ENCODE measurements at places on chromosomes 11 and 22. TPM values are rescaled to one million over a fixed set of nuclear protein-coding genes. Genes with fewer than 3 reads are reported as not detected.

The GLYATL2 gene
- 0.97 TPM for total RNA-seq

The ZBTB3 gene
- 13.4 TPM for total RNA-seq

- no peak for DNase-seq
Measured at GRCh38 chr11:36139767-36140166, 149.5 kb downstream of the COMMD9 start.

- no peak for DNase-seq
Measured at GRCh38 chr11:31873124-31873523, 62.0 kb upstream of the PAX6 start.

The SORL1 gene
- total RNA-seq = under 0.01 TPM

The NEFH gene
- 0.32 TPM for total RNA-seq

GRCh38 chr11:66181632-66182315 lies 86.7 kb upstream of the RAB1B start:
- DNase-seq = no peak

The RBMXL2 gene
- total RNA-seq = not detected

The BEST1 gene
- total RNA-seq = 3.2 TPM

- DNase-seq = peak; percentile 5
Measured at GRCh38 chr11:99687320-99687719, 666.6 kb downstream of the CNTN5 start.

The OR4C46 gene
- total RNA-seq = not detected

The APOL4 gene
- not detected for total RNA-seq

GRCh38 chr11:8917157-8917825 lies 6.3 kb downstream of the AKIP1 start:
- peak; percentile 87 for DNase-seq

The OR4D6 gene
- total RNA-seq = not detected

GRCh38 chr11:119236891-119237290 lies 30.8 kb downstream of the CBL start:
- DNase-seq = peak; percentile 55

The SHANK3 gene
- total RNA-seq = 0.86 TPM

The TBRG1 gene
- total RNA-seq = 24.2 TPM

DNA sequence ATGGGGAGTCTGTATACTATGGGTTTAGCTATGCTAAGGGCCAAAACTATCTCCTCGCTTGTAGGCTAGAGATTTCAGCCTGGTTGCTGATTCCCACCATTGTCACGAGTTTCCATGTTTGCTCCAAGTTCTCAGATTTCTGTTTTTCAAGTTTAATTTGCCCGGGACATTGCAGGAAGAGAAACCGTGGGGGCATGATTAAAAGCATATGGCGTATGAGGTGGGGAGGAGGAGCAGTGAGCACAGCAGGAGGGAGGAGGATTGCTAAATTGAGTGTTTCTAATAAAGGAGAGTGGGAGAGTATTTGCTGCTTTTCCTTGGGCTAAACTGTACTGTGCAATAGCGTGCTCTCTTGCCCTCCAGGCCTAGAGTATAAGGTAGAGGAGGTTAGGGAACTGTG lies 558.4 kb downstream of the METTL15 start:
- peak; percentile 42 for DNase-seq

- no peak for DNase-seq
Measured at GRCh38 chr11:87368858-87369480, 331.2 kb downstream of the TMEM135 start.

DNA sequence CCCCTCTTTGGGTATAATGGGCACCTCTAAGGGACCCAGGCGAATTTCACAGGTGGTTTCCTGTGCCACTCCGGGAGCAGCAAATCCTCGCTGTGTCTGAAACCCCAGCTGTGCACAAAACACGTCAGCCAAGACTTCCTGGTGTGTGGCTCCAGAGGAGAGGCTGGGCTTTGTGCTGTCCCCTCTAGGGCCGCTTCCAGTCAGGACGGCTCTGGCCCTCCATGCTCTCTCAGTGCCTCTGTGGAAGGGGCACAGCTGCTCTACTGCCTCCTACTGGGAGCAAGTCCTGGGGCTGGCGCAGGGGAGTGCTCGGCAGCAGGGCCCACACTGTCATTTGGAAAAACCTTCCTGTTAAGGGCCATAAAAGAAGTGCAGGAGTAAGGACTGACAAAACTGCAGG lies 23.7 kb upstream of the ARFGAP3 start:
- DNase-seq = no peak

The MMP3 gene
- 39.7 TPM for total RNA-seq

GRCh38 chr11:43567396-43567975 lies 113.1 kb upstream of the HSD17B12 start:
- peak; percentile 50 for DNase-seq

- DNase-seq = no peak
Measured at GRCh38 chr22:28911304-28911690, 27.9 kb downstream of the ZNRF3 start.

The CHORDC1 gene
- total RNA-seq = 43.2 TPM

- DNase-seq = no peak
Measured at GRCh38 chr11:113685654-113686359, 20.3 kb downstream of the TMPRSS5 start.

DNA sequence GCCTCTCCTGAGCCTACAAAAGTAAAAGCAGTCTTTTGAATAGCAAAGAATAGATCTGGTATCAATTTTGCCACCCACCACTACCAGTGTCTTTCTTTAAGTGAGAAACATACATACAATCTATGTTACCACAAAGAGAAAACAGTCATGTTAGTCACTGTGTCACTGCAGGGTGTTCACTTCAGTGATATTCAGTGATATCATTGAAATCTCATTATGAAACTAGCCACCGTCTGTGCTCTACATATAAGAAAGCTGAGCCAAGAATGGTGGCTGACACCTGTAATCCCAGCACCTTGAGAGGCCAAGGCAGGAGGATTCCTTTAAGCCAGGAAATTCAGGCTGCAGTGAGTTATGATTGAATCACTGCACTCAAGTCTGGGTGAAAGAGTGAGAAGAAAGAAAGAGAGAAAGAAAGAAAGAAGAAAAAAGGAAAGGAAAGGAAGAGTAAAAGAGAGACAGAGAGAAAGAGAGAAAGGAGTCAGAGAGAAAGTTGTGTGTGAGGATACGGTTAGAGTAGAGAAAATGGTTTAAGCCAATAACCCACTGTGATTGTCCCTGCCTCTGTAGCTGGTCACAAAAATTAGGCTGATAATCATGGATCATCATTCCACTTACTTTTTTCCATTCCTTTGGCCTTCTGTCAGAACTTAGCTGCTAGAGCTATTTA lies 847.1 kb downstream of the FAM181B start:
- DNase-seq = no peak

GRCh38 chr22:35116817-35117216 lies 50.9 kb downstream of the ISX start:
- no peak for DNase-seq

GRCh38 chr11:650482-650881 lies 13.4 kb downstream of the DRD4 start:
- no peak for DNase-seq

The CARNS1 gene
- not detected for total RNA-seq

The HPX gene
- total RNA-seq = under 0.01 TPM

The SLC22A8 gene
- not detected for total RNA-seq

The RFPL2 gene
- total RNA-seq = not detected

DNA sequence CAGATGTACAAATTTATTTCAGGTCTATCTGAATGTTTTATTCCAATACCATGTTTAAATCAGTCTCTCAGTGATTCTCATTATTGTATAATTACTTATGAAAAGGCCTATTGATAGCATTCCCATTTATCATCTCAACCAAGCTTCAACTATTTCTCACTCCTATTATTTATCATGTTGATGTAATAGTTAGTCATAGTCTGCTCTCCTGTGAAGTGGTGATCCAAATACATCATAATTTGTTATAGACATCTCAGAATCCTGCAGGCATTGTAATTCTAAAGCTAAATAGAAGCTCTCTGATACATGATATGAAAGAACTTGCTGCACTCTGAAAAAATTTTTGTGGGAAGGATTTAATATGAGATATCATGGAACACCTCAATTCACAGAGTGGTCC lies 21.8 kb upstream of the OR8G1 start:
- DNase-seq = no peak

The TTC17 gene
- 69.3 TPM for total RNA-seq

The KRTAP5-9 gene
- not detected for total RNA-seq

DNA sequence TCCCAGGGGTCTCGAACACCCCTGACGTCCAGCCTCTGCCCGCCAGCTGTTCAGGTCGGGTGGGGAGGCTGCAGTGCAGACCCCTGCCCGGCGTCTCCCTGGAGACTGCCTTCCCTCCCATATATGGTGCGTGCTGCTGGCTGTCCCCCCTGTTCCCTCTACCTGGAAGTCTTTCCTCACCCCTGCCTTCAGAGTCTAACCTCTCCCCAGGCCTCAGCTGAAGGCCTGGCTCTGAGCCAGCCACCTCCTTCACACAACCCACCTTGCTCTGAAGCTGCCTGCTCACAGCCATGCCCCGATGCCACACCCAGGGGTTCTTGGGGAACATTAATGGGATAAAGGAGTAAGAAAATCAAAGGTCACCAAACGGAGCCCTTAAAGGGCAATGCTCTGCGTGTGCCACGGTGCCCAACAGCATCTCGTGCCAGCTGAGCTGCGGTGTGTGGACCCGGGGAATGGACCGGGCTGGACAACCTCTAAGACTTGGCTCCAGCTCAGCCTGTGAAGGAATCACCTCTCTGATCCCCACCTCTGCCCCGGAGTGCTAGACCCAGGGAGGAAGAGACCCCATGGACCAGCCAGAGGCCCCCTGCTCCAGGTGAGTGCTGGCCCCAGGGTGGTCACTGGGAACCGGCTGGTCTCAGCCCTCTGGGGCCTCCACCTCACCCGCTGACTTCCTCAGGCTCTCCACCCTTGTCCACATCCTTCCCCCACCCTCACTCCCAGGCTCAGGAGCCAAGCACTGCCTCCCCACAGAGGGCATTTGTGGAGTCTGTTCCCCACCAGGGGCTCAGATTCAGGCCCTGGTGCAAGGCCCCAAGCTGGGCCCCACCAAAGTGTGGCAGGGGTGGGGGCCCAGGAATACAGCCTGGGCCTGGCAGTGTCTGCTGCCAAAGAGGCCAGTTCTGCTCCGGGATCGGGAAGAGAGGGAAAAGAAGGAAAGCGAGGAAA lies at the start of gene NLRP6:
NLRP6 (plus strand) TSS at position 407 of the 951 bp plus-strand sequence; CDS start at position 570, 163 bp downstream.
- DNase-seq = no peak
